Bronchial smooth muscle cell (primary cell): ENCODE measurements at places on chromosomes 7 and 10. TPM values are rescaled to one million over a fixed set of nuclear protein-coding genes. Genes with fewer than 3 reads are reported as not detected.

ENKUR gene
- 0.09 and 0.16 TPM in 2 replicates for total RNA-seq

HMX2 gene
- total RNA-seq = not detected in 2 replicates

HOXA10 gene
- under 0.01 TPM in 1 of 2 replicates, not detected in the other for total RNA-seq

ZNF239 gene
- total RNA-seq = 4.3 and 5.8 TPM in 2 replicates

ANK3 gene
- 2.5 and 3.2 TPM in 2 replicates for total RNA-seq

NEUROD6 gene
- total RNA-seq = not detected in 2 replicates

EPO gene
- total RNA-seq = not detected in 2 replicates

MTERF1 gene
- 8.5 and 8.6 TPM in 2 replicates for total RNA-seq
